ENCODE measurements at places on chromosomes 1 and 21. TPM values are rescaled to one million over a fixed set of nuclear protein-coding genes. Genes with fewer than 3 reads are reported as not detected.

NMNAT2 gene
- not detected for total RNA-seq

BARHL2 gene
- total RNA-seq, result not detected

CCDC24 gene
- 3.8 TPM for total RNA-seq

CRP gene
- not detected for total RNA-seq

HSD11B1 gene
- not detected for total RNA-seq

BTG2 gene
- total RNA-seq, result 3.3 TPM

UBXN10 gene
- total RNA-seq, result 0.46 TPM

TDRD5 gene
- not detected for total RNA-seq

TFF2 gene
- total RNA-seq, result not detected

NBPF15 gene
- total RNA-seq, result 26.5 TPM

OLFML2B gene
- 5.4 TPM for total RNA-seq

RGS18 gene
- total RNA-seq, result not detected

OR6P1 gene
- total RNA-seq, result not detected

AMY1B gene
- not detected for total RNA-seq

AMY1A gene
- not detected for total RNA-seq

SZT2 gene
- total RNA-seq, result 34.1 TPM

DDI2 gene
- 58.9 TPM for total RNA-seq

IQGAP3 gene
- total RNA-seq, result 31.6 TPM

GPR25 gene
- not detected for total RNA-seq

F13B gene
- not detected for total RNA-seq

KRTAP21-2 gene
- not detected for total RNA-seq

LCE2C gene
- total RNA-seq, result not detected

SPRR3 gene
- 0.34 TPM for total RNA-seq

BEND5 gene
- 1.0 TPM for total RNA-seq

RNF223 gene
- not detected for total RNA-seq

AGPAT3 gene
- 86.2 TPM for total RNA-seq

ADPRS gene
- total RNA-seq, result 27.6 TPM

MAP3K21 gene
- 1.1 TPM for total RNA-seq

ADIPOR1 gene
- total RNA-seq, result 258 TPM

TNFSF4 gene
- total RNA-seq, result 1.5 TPM

SMPDL3B gene
- total RNA-seq, result not detected

KIF17 gene
- total RNA-seq, result 0.33 TPM

WDR64 gene
- 0.34 TPM for total RNA-seq

SLAMF6 gene
- total RNA-seq, result not detected

SELL gene
- total RNA-seq, result 0.67 TPM

GPR52 gene
- total RNA-seq, result 3.2 TPM

PLA2G2A gene
- total RNA-seq, result not detected

PLEKHN1 gene
- not detected for total RNA-seq

CACNA1S gene
- not detected for total RNA-seq

Measured in melanocyte of skin (primary cell).